ENCODE measurements at places on chromosomes 2 and 18. TPM values are rescaled to one million over a fixed set of nuclear protein-coding genes. Genes with fewer than 3 reads are reported as not detected.

The ARHGEF4 gene
- total RNA-seq, result not detected

The LRRC30 gene
- total RNA-seq, result not detected

The DAPL1 gene
- total RNA-seq, result not detected

The LOXHD1 gene
- total RNA-seq, result not detected

The INHBB gene
- 1.8 TPM for total RNA-seq

The FAM237A gene
- not detected for total RNA-seq

The CCDC102B gene
- 0.62 TPM for total RNA-seq

The LYPD1 gene
- total RNA-seq, result 76.6 TPM

The SPHKAP gene
- total RNA-seq, result not detected

The OTOF gene
- total RNA-seq, result 0.22 TPM

The GNAL gene
- 0.65 TPM for total RNA-seq

The IL36RN gene
- not detected for total RNA-seq

The STK39 gene
- total RNA-seq, result 16.2 TPM

The KCTD18 gene
- 6.6 TPM for total RNA-seq

The WIPF1 gene
- 44.2 TPM for total RNA-seq

The FARSB gene
- 27.2 TPM for total RNA-seq

The GCG gene
- not detected for total RNA-seq

The CNGA3 gene
- not detected for total RNA-seq

The RUFY4 gene
- not detected for total RNA-seq

The INPP5D gene
- 43.3 TPM for total RNA-seq

The GKN1 gene
- total RNA-seq, result not detected

The EMILIN2 gene
- 11.3 TPM for total RNA-seq

The CD8B gene
- not detected for total RNA-seq

The PAX3 gene
- total RNA-seq, result not detected

Data from endothelial cell of umbilical vein (primary cell).